ENCODE measurements at places on chromosomes 1 and 21. TPM values are rescaled to one million over a fixed set of nuclear protein-coding genes. Genes with fewer than 3 reads are reported as not detected.
A peak's percentile ranks its signal among the peaks of the same experiment; 100 is the strongest.

DPYD gene
- 106 TPM for total RNA-seq

GRCh38 chr1:202143011-202143767, 1.3 kb downstream of the ARL8A start:
- DNase-seq: no peak

DNA sequence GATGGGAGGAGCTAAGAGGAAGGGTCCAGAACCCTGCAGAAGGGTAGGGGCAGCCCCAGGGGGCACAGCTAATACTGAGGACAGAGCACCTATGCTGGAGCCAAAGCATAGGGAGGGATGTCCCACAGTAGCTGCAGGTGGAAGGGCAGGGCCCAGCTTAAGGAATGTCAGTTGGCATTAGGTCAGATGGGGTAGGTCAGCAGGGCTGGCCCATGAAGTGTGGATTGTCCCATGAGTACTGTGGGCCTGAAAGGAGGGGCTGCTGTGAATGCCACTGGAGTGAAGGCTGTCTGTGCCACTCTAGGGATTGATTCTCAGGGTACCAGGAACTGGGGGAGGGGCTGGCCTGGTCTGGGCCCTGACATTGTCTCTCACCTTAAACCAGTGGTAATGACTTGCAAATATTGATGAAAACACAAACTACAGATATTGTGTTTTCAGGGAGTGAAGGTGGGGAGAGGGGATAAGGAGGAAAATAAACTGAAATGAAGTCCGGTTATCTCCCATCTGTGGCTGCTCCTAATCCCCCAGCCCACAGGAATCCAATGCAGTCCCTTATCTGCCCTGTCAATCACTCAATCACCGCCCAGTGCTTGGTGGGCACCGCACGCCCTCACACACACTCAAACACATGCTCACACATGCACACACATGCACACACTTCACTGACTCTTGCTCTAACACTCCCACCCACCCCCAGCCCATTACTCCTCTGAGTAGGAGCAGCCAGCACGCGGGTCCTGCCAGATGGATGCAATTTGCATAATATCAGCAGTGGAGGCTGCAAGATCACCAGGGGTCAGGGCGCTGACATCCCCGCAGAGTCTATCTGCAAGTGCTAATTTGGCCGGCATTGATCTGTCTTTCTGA, 27.8 kb downstream of the DMAP1 start:
- no peak for DNase-seq

- DNase-seq: no peak
Observed at GRCh38 chr21:21530680-21531079, 532.5 kb downstream of the NCAM2 start.

FNDC5 gene
- total RNA-seq: 4.6 TPM

GRCh38 chr1:21724098-21724497, 54.9 kb upstream of the RAP1GAP start:
- DNase-seq: no peak

TAL1 gene
- 8.4 TPM for total RNA-seq

GRCh38 chr1:248853663-248854375, 5.1 kb downstream of the ZNF692 start:
- DNase-seq: no peak

- DNase-seq: no peak
Observed at GRCh38 chr21:14707511-14708020, 161.5 kb upstream of the SAMSN1 start.

- DNase-seq: no peak
Observed at GRCh38 chr1:162612606-162613400, 19.5 kb upstream of the DDR2 start.

GRCh38 chr1:22117851-22118250, 25.0 kb downstream of the WNT4 start:
- no peak for DNase-seq

KRTAP11-1 gene
- total RNA-seq: not detected

GRCh38 chr21:44360159-44360558, 6.7 kb downstream of the TRPM2 start:
- DNase-seq: no peak

GRCh38 chr1:202184750-202185460, 8.7 kb upstream of the LGR6 start:
- peak; percentile 95 for DNase-seq

INTS3 gene
- total RNA-seq: 57.5 TPM

DNA sequence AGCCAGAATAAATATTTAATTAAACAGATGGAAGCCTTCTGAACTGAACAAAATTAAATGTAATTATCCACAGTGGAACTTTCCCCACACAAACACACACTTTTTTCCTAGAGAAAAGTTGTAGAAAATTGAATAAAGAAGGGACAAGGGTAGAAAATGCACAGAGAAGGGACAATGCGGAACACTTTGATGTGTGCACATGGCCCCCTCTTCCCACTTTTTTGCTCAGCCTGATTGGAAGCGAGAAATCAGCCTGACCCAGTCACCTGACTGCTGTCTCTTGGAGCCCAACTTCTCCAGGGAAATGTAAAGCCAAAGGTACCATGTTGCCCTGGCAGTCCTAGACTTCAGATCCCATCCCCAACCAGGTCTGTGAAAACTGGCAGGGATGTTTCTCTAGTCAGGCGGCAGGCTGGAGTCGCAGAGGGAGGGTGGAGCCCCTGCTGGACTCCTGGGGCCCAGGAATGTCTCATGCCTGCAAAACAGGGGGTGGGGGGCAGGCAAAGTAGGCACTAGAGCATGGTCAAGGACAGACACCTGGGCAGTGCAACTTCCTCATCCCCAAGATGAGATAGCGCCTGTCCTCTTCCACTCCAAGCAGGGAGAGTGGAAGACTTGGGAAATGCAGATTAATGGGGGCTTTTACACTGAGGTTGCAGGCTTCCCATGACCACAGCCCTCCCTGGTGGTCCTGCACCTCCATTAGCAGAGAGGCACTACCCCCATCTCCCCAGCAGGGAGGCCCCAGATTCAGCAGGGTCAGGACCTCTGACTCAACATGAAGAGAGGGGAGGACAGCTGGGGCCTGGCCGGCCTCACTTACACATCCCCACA, 2.8 kb downstream of the CERS2 start:
- no peak for DNase-seq

SNX27 gene
- 64.5 TPM for total RNA-seq

- no peak for DNase-seq
Observed at GRCh38 chr1:235642011-235642942, 7.3 kb downstream of the GNG4 start.

- no peak for DNase-seq
Observed at GRCh38 chr1:224223819-224224714, 41.0 kb downstream of the DEGS1 start.

GNG4 gene
- not detected for total RNA-seq

GRCh38 chr1:31609514-31610118, 7.9 kb upstream of the HCRTR1 start:
- no peak for DNase-seq

RPL5 gene
- 695 TPM for total RNA-seq

ZFP69B gene
- 2.5 TPM for total RNA-seq

PIGR gene
- 587 TPM for total RNA-seq

ZBTB8OS gene
- total RNA-seq: 45.0 TPM

GRCh38 chr1:214108097-214108446, 120.3 kb downstream of the PROX1 start:
- no peak for DNase-seq

OPTC gene
- not detected for total RNA-seq

GRCh38 chr1:62732331-62732730, 44.1 kb upstream of the DOCK7 start:
- DNase-seq: no peak

- DNase-seq: no peak
Observed at GRCh38 chr21:45791562-45792418, 148.3 kb downstream of the PCBP3 start.

GRCh38 chr1:117658676-117659075, 52.8 kb downstream of the TENT5C start:
- DNase-seq: no peak

DNA sequence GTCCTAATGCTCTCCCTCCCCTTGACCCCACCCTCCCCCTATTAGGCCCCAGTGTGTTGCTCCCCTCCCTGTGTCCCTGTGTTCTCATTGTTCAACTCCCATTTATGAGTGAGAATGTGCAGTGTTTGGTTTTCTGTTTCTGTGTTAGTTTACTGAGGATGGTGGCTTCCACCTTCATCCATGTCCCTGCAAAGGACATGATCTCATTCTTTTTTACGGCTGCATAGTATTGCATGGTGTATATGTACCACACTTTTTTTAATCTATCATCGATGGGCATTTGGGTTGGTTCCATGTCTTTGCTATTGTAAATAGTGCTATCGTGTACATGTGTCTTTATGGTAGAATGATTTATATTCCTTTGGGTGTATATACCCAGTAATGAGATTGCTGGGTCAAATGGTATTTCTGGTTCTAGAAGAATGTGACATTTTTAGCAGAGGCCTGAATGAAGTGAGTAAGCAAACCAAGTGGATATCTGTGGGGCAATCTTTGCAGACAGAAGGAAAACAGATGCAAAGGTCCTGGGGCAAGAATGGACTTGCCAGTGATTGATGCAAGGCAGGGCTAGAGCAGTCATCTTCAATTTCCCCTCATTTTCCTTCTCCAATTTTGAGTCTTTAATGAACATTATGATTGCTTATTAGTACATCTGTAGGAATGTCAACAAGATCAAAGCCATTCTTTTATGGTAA, 50.2 kb downstream of the UBE4B start:
- no peak for DNase-seq

- no peak for DNase-seq
Observed at GRCh38 chr21:35942211-35943144, 117.8 kb downstream of the SETD4 start.

NR1I3 gene
- total RNA-seq: not detected

FOXO6 gene
- total RNA-seq: 1.0 TPM

PTGFR gene
- total RNA-seq: 4.7 TPM

SPOCD1 gene
- 7.8 TPM for total RNA-seq

DNA sequence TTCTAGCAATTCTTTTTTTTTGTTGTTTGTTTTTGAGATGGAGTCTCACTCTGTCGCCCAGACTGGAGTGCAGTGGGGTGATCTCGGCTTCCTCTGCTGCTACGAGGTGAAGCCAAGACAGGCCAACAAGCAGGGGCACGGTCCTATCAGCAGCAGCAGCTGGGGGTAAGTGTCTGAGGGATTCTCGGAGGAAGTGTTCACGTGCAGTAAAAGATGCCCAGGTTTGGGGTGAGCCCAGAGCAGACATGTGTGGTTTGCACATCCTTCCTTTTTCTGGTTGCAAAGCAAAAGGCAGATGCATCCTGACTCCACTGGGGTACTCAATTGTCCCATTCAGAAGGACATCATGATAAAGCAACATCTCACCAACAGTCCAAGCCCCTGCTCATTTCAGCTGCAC, 27.7 kb downstream of the PIGP start:
- DNase-seq: no peak

OLIG2 gene
- 0.23 TPM for total RNA-seq

DNA sequence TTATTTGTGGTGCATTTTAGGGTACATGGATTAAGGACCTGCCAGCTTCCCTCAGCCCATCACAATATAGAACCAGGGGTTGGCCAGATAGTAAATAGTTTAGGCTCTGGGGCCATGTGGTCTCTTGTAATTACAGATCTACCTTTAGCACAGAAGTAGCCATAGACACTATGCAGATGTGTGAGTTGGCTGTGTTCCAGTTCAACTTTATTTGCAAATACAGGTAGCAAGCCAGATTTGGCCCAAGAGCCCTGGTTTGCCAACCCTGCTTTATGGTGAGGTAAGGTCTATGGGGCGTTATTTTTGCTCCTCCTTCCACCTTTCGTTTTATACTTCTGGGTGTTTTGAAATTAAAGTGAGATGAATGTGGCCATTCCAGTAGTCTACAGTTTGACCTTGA, 48.7 kb downstream of the MRPS6 start:
- DNase-seq: no peak

NTNG1 gene
- 12.7 TPM for total RNA-seq

DNA sequence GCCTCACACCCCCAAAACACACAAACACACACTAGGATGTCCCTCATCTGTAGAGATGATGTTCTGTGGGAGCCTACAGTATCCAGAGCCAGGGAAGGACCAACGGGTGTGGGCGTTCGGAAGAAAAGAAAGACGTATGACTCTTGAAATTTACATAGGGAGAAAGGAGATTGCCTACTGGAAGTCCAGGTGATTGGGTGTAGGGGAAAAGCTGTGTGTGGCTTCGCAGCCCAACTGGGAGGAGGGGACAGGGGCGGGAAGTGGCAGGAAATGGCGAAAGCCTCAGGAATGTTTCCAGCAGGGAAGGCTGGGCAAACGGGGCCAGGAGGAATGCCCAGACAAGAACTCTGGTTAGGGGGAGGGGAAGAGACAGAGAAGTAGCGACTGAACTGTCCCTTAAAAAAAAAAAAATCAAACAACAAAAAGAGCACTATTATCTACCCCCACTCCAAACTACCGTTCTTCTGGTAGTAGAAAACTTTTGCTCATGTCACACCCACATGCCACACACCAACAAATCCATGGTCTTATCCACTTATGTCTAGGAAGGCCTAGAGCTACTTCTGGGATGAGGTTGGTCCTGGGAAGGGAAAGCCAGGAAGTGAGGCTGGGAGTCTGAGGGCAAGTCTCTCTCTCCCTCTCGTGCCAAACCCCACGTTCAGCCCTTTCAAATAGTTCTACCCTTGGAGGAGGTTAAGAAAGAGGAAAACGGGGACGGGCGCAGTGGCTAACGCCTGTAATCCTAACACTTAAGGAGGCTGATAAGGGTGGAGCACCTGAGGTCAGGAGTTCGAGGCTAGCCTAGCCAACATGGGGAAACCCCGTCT, 1.8 kb upstream of the CKS1B start:
- DNase-seq: peak; percentile 85

RNU1-2 gene
- 2,748 TPM for total RNA-seq
